Stimulated activated CD8-positive, alpha-beta memory T cell treated with anti-CD3 and anti-CD28 coated beads, Interleukin-4, amount 100 ng/mL, for 24 hours (primary cell): ENCODE measurements at places on chromosomes 12 and 14.

- DNase-seq: no peak
Measured at GRCh38 chr14:105050551-105050897, 14.7 kb downstream of the GPR132 start.

DNA sequence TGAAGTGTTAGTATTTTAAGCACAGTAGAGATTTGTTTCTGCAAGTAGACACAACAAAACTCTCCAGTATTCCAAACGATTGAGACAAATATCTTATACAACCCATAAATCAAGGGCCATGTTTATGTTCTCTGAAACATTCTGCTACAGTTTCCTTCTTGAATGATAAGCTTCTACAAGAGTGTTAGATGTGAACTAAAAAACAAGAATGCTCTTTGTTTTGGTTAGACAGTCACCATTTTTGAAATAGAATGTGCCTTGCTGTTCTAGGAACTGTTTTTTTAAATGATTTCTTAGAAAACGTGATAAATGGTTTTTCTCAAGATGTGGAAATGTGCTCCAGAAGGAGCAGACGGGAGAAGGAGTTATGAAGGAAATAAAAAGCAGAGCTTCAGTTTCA is 1656.3 kb upstream of the FLRT2 start:
- DNase-seq: no peak

- no peak for DNase-seq
Measured at GRCh38 chr12:56541631-56542030, 20.0 kb downstream of the RBMS2 start.

GRCh38 chr12:124319368-124320050 is 24.6 kb downstream of the RFLNA start:
- DNase-seq: no peak

DNA sequence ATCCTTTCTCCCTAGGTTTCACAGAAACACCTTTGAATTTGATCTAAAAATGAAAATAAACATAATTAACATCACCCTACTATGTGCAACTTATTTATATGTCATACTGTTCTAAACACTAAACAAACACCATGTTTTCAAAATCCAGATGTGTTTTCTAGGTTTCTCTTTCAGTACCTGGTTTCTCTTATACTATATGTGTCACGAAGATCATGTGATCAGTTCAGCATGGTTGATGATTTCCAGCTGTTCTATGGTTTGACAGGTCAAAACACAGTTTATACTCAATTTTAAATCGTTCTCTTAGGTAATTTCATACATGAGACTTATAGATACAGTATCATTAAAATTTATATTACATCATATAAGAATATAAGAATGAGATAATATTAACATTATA is 373.1 kb downstream of the SOX5 start:
- no peak for DNase-seq

- no peak for DNase-seq
Measured at GRCh38 chr12:50925342-50925651, 27.0 kb upstream of the HIGD1C start.

DNA sequence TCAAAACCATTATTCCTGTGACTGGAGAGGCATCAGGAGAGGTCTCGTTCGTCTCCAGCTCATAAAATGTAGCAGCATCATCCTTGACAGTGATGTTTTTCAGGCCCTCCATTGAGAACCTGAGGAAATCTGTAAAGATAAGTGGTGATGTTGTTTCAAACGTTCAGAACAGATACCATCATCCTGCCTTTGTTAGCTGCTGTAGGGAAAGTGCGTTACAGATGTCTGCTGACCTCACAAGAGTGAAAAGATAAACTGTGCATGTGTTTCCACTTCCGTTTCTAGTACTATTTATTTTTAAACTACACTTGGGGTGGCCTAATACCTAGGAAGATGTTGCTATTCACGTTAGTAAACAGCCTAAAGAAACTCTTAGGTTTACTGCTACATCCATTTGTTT is 28.4 kb downstream of the BCL2L14 start:
- DNase-seq: no peak

DNA sequence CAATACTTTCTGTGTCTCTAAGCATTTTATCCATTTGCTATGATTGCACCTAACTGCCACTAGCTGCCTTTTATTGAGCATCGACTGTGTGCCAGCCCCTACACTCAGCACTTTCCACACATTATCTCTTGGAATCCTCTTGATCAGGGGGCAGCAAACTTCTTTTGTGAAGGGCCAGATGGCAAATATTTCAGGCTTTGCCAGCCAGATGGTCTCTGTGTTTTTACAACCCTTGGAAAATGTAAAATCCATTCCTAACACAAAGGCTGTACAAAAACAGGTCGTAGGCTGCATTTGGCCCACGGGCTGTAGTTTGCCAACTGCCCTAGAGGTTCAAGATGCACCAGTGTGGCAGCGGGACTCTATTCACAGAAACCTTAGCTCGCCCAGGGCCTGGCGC is 19.5 kb downstream of the FOXN4 start:
- DNase-seq: no peak

DNA sequence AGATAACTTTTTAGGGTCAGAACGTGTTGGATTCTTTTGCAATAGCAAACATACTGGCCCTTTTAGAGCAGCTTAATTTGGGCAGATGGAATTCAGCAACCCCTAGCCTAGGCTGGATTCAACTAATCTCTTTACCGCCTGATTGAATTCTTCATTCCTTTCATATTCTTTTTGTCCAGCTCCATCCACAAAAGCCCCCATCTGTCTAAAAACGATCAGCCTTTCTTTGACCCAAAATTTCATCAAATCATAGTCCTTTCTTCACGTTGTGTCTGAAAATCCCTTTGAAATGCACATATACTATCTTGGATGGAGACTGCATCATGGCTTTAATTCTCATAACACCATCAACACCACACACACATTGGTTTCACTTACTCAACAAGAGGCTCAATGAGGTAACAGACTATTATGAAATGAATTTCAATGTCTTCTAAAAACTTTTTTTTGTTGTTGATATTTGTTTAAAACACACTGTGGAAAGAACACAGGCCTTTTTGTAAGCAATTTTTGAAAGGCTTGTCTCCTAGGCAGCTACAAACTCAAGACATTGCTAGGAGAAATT is 128.0 kb upstream of the EEA1 start:
- DNase-seq: no peak

GRCh38 chr14:95811813-95812212 is 64.8 kb upstream of the TUNAR start:
- DNase-seq: no peak

GRCh38 chr14:56268673-56269072 is 150.5 kb downstream of the PELI2 start:
- DNase-seq: no peak

DNA sequence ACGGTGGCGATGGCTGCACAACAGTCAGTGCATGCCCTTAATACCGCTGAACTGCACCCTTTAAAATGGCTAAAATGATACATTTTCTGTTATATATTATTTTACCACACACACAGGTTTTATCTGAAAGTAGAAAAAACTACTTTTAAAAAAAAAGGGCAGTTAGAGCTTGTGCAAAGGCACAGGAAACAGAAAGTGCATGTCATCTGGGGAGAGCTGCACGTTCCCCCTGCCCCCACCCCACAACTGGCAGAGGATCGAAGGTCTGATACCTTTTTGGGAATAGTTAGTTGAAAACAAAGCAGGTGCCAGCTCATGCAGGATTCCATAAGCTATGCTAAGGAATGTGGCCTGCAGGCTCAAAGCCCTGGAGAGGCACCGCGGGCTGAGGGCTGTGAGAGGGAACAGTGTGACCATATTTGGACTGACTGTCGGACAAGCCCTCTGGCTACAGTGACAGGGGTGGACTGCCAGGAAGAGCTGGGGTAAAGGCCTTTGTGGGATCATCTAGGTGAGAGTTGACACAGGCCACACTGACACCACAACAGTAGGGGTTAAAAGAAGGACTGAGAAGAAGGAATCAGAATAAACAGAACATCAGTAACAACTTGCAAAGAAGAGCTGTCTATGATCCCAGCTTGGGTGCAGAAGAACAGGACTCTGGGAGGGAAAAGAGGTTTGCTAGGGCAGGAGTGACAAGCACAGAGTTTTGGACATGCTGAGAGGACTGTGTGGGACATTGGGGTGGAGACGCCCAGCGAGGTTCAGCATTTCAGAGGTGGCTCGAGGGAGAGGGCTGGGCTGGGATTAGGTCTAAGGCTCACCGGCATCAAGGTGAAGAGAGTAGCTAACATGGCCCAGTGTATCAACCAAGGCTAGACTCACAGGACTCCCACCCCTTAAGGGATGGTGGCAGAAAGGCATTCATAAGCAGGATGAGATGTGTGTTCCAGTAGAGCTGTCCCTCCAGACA is 54.6 kb downstream of the ACTN1 start:
- DNase-seq: no peak

DNA sequence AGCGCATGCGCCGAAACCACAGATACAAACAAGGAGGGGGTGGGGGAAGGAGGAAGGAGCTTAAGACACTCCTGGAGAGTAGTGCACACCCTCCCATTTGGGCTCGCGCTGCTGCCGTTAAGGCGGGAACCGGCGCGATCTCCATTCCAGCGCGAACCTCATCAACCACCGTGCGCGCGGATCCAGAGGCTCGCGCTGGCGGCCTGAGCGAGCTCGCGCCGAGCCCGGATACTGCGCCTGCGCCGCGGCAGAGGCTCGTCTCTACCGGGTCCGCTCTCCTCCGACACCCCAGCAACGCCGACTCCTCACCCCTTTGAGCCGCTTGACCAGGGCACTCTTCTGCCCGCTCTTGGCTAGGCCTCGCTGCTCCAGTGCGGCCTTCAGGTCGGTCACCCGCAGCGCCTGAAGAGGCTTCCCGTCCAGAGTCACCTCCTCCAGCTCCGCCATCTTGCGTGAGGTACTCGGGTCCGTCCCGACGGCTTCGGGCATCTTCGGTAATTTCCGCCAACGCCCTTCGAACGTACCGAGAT is at the start of gene ACIN1:
Gene ACIN1, minus strand, starts transcription at position 471 of the 530 bp plus-strand sequence. Its CDS starts 24 bp downstream, at position 447.
- peak; percentile 63 for DNase-seq

GRCh38 chr12:1739368-1739767 is 48.5 kb downstream of the ADIPOR2 start:
- no peak for DNase-seq

DNA sequence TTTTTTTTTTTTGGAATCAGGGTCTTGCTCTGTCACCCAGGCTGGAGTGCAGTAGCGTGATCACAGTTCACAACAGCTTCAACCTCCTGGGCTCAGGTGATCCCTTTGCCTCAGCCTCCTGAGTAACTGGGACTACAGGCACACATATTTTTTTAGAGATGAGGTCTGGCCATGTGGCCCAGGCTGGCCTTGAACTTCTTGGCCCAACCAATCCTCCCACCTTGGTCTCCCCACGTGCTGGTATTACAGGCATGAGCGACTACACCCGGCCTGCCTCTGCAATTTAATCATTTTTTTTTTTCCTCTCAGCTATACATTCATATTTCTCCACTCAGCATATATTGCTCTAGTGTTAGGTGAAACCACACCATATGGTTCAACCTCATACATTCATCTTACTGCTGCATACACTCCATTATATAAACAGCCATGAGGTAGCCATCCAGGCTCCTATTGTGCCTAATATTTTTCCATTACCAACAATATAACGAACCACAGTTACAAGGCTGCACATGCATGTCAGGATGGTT is 7.1 kb downstream of the STX2 start:
- DNase-seq: no peak

GRCh38 chr12:70648831-70649230 is 11.6 kb upstream of the PTPRB start:
- DNase-seq: no peak

- DNase-seq: no peak
Measured at GRCh38 chr12:94289461-94290312, 141.3 kb downstream of the PLXNC1 start.

DNA sequence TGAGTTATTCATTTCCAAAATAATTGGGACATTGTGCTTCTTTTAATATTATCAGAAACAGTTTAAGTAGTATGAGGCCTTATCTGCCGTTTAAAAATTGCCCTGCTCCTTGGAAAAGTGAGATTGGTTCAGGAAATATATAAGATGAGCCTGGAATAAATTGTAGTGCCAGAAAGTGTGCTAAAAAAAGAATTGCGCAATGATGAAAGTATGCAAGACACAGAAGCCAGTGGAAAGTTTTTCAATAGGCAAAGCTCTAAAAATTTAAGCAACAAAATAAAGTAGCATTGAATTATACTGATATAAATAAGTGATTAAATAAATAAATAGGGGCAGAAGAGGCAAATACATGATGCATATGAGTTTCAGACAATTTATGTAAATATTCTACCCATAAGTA is 834.9 kb downstream of the BCL11B start:
- DNase-seq: no peak

DNA sequence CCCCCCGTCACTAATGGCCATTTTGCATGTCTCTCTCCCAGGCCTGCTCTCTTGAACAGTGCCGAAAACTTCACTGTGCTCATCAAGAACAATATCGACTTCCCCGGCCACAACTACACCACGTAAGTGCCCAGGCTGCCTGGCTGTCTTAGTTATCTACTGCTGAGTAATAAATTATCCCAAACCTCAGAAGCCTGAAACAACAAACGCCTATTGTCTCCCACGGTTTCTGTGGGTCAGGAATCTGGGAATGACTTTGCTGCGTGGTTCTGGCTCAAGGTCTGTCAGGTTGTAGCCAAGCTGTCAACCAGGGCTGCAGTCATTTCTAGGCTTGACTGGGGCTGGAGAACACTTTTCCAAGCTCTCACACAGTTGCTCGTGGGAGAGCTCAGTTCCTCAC is 32.6 kb downstream of the P2RX7 start:
- DNase-seq: no peak

GRCh38 chr12:67920413-67920812 is 68.8 kb upstream of the IFNG-AS1 start:
- no peak for DNase-seq

- DNase-seq: no peak
Measured at GRCh38 chr14:22641846-22642245, 2.3 kb downstream of the OR6J1 start.

DNA sequence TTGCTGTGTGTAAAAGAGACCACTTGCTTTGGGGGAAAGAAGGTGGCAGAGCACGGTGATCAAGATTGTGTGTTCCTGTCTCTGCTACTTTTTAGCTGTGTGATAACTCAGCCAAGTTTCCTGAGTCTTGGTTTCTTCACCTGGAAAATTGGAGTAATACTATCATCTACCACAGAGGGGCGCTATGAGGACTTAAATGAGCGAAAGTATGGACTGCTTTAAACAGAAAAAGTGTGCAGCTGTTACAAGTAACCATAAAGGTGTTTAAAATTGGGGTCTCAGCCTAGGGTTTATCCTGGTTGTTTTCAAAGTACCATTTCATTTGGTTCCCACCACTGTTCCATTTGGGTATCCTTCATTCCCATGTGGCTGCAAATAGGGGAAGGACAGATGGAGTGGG is 65.9 kb upstream of the WSCD2 start:
- DNase-seq: no peak
